NCI-H1436 (cell line): ENCODE measurements at places on chromosomes 11 and 22.

GRCh38 chr22:47064416-47064815 is 302.0 kb downstream of the TBC1D22A start:
- no peak for DNase-seq

DNA sequence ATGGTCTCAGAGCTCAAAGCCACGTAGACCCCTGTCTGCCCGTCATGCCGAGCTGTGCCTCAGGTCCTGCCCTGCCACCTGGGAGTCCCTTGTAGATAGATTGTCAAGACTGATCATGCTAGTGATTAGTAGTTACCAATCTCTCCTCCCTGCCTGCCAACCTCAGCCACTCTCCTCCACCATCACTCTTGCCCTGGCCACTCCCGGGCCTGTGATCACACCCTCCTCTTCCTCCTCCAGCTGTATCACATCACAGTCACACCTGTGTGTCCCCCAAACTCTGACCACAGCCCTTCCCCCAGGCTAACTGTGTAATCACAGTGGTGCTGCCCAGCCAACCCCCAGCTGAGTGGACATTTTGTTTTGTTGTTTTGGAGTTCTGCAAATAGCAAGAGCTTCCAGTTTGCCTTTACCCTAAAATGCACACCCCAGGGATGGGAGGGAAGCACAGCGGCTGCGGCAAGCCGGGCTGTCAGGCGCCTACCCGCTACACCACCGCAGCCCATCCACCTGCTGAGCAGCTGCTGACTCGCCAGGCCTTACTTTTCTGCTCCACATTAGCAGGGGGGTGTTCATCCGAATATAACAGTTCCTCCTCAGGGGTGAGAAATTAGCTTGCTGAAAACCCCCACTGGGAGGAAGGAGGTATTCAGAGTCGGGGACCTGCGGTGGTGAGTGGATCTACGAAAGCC is 45.8 kb downstream of the LRFN4 start:
- DNase-seq = no peak

DNA sequence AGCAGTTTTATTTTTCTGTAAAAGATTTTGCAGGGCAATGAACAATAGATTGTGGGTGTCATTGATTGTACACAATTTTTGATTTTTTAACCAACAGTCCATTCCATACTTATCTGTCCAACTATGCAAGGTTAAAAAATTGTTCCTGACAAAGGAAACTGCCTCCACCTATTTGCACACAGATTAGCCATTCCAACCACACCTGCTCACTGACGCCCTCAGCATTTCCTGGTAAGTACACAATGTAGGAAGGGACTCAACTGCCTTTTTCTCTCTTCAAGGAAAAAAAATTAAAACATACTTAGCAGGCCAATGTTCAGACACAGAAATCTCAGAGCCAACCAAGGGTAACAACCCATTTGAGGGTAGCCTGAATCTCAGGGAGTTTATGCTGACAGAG is 4.3 kb upstream of the FUT4 start:
- no peak for DNase-seq

GRCh38 chr22:17110791-17111550 is 10.2 kb downstream of the TMEM121B start:
- no peak for DNase-seq

DNA sequence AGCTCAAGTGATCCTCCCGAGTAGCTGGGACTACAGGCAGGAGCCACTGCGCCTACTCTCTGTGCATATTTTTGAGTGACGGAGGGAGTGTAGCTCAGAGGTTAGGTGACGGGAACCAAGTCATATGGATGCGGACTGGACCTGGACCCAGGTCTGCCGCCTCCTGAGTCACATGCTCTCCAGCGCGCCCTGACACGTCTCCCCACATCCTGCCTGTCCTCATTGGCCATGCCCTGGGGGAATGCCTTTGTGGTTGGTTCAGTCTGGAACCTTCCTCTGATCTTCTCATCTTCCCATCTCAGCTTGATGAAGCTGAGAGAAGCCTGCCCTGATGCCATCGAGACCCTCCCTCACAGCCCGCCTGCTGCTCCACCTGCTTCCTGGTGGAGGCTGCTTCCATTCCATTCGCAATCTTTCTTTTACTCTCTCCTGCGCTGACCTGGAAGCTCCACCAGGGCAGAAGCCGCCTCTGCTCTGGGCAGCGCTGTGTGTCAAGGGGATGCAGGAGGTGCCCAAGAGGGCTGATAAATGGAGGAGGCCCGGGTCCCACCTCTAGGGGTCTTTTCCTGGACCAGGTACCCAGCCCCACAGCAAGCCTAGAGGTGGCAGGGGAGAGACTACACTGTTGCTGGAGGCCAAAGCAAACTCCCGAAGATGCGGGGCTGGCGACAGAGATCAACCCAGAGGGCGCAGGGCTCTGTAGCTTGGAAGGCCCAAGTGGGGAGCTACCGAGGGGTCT is 13.9 kb upstream of the BAIAP2L2 start:
- no peak for DNase-seq

GRCh38 chr11:103844327-103845215 is 191.9 kb upstream of the DDI1 start:
- no peak for DNase-seq

- no peak for DNase-seq
These were observed 32.6 kb upstream of the KCNQ1OT1 start for GRCh38 chr11:2732261-2732939.

GRCh38 chr11:110367571-110367970 is 62.2 kb upstream of the FDX1 start:
- DNase-seq = no peak

- DNase-seq = no peak
These were observed 3.8 kb downstream of the TIMM8B start for GRCh38 chr11:112082729-112083128.
